Substantia nigra (tissue), 51 donors: ENCODE measurements at places on chromosomes 4 and X.

- DNase-seq: no peak
Observed at GRCh38 chr4:53908661-53909078, 155.7 kb downstream of the CHIC2 start.

DNA sequence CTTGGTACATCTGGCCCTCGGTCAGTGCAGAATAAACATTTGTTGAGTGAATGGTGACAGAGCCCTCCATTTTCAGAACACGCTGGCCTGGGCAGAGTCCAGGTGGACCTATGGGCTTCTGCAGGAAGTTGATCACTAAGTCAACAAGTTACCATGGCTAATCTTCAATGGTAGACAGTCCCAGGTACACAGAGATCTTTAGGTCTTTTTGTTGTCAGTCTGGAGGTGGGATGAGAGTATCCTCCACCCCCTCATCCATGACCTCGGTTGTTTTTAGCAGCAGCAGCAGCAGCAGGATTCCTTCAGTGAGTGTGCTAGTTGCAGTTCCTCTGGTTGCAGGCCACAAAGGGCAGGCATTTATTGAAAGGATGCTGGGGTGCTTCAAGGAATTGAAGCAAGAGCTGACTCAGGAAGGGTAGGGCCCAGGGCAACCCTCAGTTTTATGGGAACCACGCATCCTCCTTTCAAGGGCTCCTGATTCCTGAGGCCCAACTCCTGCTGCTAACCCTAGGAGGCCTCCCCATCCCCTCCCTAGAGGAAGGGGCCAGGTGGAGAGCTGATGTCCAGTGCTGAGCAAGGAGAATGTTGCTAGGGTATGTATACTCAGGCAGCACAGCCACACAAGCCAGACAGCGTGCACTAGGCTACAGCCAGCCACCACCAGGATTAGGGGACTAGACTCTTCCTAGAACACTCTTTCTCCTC is 1.7 kb upstream of the USP27X start:
- no peak for DNase-seq

- DNase-seq: no peak
Observed at GRCh38 chrX:56968980-56969379, 26.4 kb downstream of the SPIN3 start.

DNA sequence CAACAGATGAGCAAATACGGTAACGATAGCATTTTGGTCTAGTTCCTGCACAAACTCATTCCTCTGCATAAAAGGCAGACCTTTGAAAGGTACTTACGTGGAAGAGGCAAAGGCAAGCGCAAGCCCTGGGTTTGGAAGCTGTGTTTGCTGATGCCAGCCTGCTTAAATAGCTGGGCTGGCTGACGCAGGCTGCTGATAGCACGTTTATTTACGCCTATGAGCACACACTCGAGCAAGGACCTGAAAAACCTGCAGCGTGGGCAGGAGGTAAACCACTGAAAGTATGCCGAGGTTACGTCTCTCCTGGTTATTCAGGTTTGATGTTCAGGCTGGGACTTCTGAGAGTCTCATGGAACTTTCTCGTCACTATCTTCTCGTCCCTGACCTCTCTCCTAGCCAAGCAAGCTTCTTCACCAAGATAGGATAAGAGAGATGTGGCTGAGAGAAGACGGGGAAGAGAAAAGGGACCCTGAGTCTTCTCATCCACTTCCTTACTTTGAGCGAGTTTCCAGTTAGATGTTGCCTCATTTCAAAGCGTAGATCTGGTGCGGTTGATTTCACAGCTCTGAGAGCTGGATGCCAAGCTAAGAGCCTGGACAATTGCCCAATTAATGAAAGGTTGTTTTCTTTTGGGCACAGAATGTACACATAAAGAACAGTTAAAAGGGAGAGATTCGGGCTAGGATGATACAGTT is at the start of gene HOPX:
TSS of gene HOPX (minus strand) at position 139 of the 695 bp plus-strand sequence. CDS start 23,480 bp downstream, outside the sequence.
- DNase-seq: no peak

DNA sequence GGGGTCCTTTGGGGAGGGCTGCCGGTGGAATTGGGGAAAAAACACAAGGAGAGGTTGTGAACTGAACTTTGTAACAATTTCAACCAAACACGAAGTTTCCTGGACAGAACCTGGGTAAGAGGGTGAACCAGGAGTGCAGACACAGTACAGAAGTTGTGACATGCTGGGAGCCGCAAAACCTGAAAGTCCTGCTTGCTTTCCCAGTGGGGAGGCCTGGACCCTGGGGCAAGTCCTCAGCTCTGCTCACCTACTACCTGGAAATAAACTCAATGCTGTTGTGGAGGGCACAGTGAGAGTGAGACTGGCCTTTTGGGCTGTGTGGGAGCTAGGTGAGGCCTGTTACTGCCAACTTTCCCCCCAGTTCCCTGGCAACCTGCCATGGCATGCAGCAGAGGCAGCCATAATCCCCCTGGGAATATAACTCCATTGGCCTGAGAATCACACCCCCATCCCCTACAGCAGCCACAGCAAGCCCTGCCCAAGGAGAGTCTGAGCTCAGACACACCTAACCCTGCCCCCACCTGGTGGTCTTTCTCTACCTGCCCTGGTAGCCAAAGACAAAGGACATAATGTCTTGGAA is 162.8 kb downstream of the THOC2 start:
- no peak for DNase-seq

- no peak for DNase-seq
Observed at GRCh38 chr4:76714226-76714625, 183.7 kb downstream of the SOWAHB start.

DNA sequence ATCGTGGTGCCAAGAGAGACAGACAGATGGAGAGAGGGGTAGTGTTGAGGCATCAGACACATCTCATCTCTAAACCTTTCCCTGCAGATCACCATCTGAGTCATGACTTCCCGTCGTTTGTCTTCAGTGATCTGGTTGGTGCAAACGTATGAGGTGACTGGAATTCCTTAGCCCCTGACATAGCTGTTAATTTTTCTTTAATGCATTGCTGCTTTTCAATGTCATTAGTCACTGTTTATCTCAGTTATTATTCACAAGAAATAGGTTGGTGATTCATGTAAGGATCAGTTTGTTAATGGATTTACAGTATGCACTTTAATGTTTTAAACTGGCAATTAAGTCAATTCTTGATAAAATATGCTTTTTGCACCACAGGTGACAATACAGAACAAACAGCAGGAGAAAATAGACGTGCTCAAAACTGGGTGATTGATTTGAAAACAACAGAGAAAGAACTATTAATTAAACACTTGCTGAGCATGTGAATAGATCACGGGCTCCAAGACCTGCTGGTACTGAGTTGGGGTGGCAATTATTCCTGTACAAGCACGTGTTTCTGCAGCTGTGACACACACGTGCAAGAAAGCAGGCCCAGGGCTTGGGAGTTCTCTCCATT is 1.3 kb upstream of the TMEM154 start:
- no peak for DNase-seq

DNA sequence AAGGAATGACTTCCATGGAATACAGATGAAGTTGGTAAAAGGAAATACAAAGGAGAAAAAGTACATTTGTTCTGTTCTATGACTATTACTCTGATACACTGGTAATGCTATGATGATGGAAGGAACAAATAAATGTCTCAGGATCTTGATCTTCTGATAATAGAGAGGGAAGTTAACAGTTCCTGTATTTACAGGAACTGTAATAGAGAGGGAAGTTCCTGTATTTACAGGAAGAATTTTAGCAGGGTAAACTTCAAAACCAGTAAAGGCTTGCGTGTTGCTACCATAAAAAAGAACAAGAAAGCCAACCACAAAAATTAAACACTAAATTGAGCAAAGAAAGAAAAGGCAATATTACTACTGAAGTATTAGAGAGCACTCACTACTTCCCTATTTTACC is 91.7 kb upstream of the HPGD start:
- no peak for DNase-seq

DNA sequence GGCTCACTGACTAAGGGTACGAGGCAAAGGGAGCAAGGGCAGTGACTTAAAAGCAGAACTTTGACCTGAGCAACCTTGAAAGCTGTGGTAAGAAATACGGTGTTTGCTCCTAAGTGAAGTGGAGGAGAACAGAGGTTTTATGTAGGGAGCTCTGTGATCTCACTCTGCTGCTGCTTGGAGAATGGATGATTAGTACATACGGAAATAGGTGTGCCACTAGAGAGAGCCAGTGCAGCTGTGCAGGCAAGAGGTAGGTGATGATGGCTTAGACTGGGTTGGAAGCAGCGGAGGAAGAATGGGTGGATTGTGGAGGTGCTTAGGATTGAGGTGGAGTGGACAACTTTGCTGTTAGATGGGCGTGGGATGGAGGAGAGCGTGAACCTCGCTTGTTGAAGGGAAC is 85.0 kb downstream of the FAM193A start:
- DNase-seq: no peak

- no peak for DNase-seq
Observed at GRCh38 chrX:83829874-83830273, 31.1 kb upstream of the CYLC1 start.

DNA sequence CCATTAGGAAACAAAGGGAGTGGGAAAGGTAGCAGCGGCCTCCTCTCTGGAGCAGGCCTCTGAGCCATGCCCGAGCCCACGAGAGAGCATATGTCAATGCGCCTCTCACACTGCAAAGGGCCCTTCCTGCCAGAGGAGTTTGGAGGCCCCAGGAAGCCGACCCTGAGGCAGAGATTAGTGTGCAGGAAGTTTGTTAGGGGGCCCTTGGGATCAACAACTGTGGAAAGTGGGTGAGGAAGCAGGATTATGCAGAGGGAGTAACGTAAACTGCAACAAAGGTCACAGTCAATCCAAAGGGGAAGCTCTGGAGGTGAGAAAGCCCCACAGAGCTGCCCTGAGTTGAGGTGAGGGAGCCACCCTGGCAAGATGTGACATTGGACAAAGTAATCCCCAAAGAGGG is 17.4 kb downstream of the RTL5 start:
- no peak for DNase-seq

- DNase-seq: no peak
Observed at GRCh38 chr4:119206178-119206577, 6.3 kb upstream of the USP53 start.

- DNase-seq: no peak
Observed at GRCh38 chrX:103378990-103379389, 2.7 kb downstream of the BEX3 start.

DNA sequence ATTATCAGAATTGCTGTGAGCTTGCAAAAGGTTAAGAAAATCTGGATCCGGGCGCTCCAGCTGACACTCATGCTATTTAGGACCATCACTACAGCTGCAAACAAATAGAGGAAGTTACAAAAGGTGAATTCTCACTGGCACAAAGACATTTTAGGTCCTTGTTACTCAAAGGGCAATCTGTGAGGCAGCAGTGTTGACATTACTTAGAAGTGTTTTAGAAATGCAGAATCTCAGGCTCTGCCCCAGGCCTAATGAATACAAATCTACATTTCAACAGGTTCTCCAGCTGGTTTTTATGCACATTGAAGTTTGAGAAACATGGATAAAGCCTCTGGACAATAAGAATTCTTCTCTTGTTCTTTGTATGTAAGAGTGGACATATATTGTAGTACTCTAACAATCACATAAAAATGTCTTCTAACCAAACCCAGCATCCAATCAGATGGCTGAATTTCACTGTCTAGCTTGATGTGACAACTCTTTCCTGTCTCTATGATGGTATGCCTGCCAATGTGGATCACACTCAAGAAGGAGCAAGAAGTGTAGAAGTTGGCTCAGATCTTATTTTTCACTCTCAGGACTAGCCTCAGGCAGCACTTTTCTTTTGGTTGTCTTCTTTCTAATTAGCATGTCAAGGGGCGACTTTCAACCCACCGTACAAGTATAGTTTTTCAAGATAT is 18.8 kb downstream of the SLC7A11 start:
- no peak for DNase-seq

DNA sequence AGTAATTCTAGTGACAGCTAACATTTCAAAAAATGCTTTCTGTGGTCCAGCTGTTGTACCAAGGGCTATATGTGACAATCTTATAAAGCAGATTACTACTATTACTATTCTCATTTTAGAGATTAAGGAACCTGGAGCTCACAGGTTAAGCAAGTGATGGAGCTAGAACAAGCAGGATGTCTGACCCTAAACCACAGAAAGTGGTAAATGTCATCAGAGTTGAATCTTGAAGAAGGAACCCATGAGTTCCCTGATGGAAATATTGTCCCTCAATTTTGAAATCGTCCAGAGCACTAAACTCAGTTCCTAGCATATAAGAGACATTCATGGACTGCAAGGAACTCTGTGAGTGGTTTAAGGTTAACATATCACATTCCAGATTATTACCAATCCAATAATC is 214.0 kb downstream of the APBB2 start:
- DNase-seq: no peak
